Coronary artery (tissue), 2 donors: ENCODE measurements at places on chromosomes 4 and X.

DNA sequence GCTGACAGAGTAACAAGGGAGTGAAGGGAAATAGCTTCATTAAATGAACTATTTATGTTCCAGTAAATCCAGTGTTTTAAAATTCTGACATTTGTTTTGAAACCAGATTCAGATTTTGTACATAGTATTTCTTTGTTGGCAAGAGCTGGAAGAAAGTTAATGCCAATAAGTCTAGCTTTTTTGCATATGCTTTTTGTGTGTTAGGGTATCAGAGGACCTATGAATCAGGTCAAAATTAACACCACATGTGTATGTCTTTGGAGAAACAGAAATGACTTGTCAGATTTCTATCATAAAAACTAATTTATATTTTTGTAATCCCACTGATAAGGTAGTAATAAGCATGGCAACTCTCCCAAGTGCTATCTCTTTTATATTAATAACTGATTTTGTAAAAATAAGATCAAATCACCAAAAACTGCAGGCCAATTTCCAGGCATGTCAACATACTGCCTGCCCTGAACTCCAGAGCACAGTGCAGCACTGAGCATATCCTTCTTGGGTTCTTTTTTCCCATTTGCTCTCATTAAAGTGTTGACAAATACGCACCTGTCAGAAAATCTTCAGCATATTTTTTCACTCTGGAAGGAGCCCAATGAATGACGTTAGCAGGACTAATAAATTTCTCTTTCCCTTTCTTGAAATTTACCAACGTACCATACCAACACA, 65.5 kb downstream of the SH3RF1 start:
- DNase-seq: no peak

- DNase-seq: no peak
Observed at GRCh38 chrX:39930786-39931528, 166.8 kb downstream of the BCOR start.

- DNase-seq: no peak
Observed at GRCh38 chrX:144295921-144296320, 412.1 kb downstream of the UBE2NL start.

- no peak for DNase-seq
Observed at GRCh38 chr4:165678236-165678935, 194.7 kb upstream of the TLL1 start.

- no peak for DNase-seq
Observed at GRCh38 chrX:38871129-38872029, 70.1 kb downstream of the MID1IP1 start.

DNA sequence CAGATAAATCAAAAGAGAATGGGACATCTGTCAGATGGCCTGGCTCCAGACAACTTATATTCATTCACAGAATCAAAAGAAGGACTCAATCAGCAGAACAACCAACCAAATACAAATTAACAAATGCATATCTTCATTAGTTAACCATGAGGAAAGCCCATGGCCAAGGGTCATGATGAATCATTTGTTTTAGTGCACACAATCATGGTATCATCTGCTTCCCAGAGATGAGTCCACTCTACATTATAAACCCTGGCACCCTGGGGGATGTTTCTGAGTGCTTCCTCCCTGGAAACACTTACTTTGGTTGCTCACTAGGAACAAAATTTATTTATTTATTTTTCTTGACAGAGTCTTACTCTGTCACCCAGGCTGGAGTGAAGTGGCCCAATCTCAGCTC, 453.3 kb upstream of the HS3ST1 start:
- DNase-seq: no peak

- no peak for DNase-seq
Observed at GRCh38 chr4:153450544-153450917, 15.6 kb upstream of the TMEM131L start.

- DNase-seq: no peak
Observed at GRCh38 chr4:151267104-151267503, 9.9 kb upstream of the PRSS48 start.

GRCh38 chrX:99301990-99302389, 1108.1 kb downstream of the PCDH19 start:
- no peak for DNase-seq
